ENCODE measurements at places on chromosomes 12 and 14. TPM values are rescaled to one million over a fixed set of nuclear protein-coding genes. Genes with fewer than 3 reads are reported as not detected.

DNA sequence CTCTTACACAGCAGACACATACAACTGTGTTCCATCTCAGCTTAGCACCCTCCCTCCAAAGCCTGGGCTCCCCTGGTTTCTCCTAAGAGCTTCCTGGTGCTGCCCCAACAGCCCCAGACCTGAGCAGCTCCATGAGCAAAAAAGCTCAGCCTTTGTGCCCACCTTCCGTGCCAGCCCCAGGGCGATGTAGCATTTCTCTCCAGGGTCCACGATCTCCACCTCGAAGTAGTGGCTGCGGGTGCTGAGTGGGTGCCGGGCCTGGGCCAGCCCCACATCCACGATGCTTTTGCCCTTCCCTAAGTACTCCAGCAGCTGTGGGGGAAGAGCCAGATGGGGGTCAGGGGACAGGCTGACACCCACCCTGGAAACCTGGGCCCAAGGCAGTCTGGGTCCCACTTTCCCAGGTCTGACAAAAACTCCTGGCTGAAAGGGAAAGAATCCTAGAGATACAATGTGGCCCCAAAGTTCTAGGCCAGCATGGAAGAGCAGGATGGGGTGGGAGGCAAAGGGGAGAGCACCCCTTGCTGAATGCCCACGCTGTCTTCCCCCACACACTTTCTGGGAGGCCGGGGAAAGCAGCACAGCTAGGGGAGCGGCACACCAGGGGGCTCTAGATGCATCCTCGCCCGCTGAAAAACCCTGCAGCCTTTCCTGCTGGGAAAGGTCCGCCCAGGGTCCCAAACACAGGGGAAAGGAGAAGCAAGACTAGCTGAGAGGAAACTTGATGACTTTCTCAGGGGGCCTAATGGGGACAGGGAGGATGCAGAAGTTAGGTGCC is 11.0 kb downstream of the SPRYD3 start:
- peaks cover 91% of the 10 kb centered on the region for H3K4me1 ChIP-seq
- H3K27me3 ChIP-seq: peaks cover 22% of the 10 kb centered on the region
- DNase-seq: no peak
- H3K4me3 ChIP-seq: no peak overlapping the region
- peaks cover 20% of the 10 kb centered on the region for H3K36me3 ChIP-seq
- H3K27ac ChIP-seq: peak overlapping the region; percentile 95

DNA sequence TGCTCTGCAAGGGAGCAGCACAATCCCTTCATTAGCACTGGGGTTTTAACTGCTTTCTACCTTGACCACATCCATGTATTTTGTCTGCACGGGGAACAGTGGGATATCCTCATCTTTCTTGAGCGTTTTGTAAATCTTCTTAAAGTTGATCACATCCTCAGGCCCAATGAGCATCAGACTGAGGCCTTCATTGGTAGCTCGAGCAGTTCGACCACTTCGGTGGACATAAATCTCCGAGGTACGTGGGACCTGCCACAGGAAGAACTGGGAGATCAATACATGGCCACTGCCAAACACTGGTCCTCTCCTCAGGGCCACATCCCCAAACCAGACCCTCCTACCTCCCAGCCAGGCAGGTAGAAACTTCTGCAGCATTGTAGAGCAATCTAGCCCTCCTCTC is 26.1 kb downstream of the DDX24 start:
- H3K27ac ChIP-seq: no peak overlapping the region
- H3K4me3 ChIP-seq: no peak overlapping the region
- no peaks in the 10 kb centered on the region for H3K27me3 ChIP-seq
- H3K4me1 ChIP-seq: no peaks in the 10 kb centered on the region
- peaks cover 60% of the 10 kb centered on the region for H3K36me3 ChIP-seq

- H3K36me3 ChIP-seq: no peaks in the 10 kb centered on the region
- H3K4me3 ChIP-seq: no peak overlapping the region
- H3K27ac ChIP-seq: no peak overlapping the region
- no peak for DNase-seq
- H3K27me3 ChIP-seq: peaks cover 2% of the 10 kb centered on the region
- peaks cover 5% of the 10 kb centered on the region for H3K4me1 ChIP-seq
These were observed 16.1 kb downstream of the GRIP1 start for GRCh38 chr12:66662729-66663128.

- H3K27me3 ChIP-seq: peaks cover 10% of the 10 kb centered on the region
- peaks cover 7% of the 10 kb centered on the region for H3K4me1 ChIP-seq
- no peak for DNase-seq
- H3K27ac ChIP-seq: no peak overlapping the region
These were observed 34.0 kb downstream of the TUNAR start for GRCh38 chr14:95910628-95911027.

Gene FGD6
- total RNA-seq: 5.7 TPM

Gene ANG
- total RNA-seq: 3.2 TPM

GRCh38 chr14:52055167-52055566 is 13.7 kb downstream of the NID2 start:
- H3K36me3 ChIP-seq: peaks cover 43% of the 10 kb centered on the region
- H3K27ac ChIP-seq: peak overlapping the region; percentile 44
- peak overlapping the region; percentile 33 for H3K4me3 ChIP-seq

GRCh38 chr12:113057565-113058485 is 1.3 kb downstream of the DTX1 start:
- H3K4me3 ChIP-seq: no peak overlapping the region
- no peaks in the 10 kb centered on the region for H3K4me1 ChIP-seq
- no peak for DNase-seq
